Heart left ventricle (tissue), 16 donors: ENCODE measurements at places on chromosomes 6 and 20.

GRCh38 chr6:21984561-21984960, 312.3 kb downstream of the PRL start:
- DNase-seq, result no peak

- peak; percentile 2 for DNase-seq
These were observed 27.4 kb downstream of the NPEPL1 start for GRCh38 chr20:58719971-58720371.

- no peak for DNase-seq
These were observed 113.3 kb downstream of the SASH1 start for GRCh38 chr6:148455674-148456558.

- peak; percentile 40 for DNase-seq
These were observed 48.9 kb downstream of the DUSP22 start for GRCh38 chr6:340991-341827.

- DNase-seq, result peak; percentile 63
These were observed 5.5 kb upstream of the SOX4 start for GRCh38 chr6:21587961-21588480.

DNA sequence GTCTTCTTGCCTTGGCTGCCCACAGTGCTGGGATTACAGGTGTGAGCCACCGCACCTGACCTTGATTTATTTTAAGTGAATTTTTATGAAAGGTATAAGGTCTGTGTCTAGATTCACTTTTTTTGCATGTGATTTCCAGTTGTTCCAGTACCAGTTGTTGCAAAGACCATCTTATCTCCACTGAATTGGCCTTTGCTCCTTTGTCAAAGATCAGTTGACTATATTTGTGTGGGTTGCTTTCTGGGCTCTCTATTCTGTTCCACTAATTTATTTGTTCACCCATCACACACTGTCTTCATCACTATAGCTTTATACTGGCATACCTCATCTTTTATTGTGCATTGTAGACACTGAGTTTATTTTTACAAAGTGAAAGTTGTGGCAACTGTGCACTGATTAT, 56.3 kb downstream of the ANKS1A start:
- no peak for DNase-seq

DNA sequence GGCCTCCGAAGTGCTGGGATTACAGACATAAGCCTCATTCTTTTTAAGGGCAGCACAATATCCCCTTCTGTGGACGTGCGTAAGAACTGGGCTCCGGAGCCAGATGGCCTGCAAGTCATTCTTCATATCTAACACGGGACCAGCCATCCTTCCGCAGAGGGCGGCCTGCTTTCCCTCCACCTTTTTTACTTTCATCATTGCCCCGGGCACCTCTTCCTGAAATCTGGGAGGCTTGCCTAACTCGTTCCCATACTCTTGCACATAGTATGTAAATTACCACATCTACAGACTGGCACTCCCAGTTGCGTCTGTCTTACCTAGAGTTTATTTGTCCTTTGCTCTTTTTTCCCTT, 29.9 kb upstream of the SLC23A2 start:
- no peak for DNase-seq

DNA sequence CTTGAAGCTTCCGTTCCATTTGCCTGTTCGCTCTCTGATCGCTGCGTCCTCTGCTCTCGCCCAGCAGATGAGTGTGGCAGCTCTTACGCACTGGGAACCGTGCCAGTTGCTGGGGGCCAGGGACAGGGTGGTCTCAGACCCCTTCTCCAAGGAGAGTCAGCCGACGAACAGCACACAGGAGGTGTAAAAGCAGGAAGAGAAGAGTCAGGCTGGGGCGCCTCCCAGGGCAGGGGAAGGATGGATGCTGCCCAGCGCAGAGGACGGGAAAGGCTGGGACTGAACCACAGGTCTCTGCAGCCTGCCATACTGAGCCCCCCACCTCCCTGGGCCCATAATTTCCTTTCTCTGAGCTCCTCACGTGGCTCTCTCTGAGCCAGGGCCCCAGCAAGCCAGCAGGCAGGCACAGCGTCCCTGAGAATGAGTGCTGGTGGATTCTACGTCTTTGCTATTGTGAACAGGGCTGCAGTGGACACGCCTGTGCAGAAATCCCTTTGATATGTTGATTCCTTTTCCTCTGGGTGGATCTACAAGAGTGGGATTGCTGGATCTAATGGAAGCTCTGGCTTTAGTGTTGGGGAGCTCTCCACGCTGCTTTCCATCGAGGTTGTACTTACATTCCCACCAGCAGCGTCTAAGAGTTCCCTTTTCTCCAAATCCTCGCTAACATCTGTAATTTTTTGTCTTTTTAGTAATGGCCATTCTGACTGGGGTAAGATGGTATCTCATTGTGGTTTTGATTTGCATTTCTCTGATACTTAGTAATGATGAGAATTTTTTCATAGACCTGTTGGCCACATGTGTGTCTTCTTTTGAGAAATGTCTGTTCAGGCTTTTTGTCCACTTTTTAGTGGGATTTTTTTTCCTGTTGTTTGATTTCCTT, 104.1 kb downstream of the PSMB1 start:
- peak; percentile 50 for DNase-seq

GRCh38 chr6:147077251-147077650, 127.0 kb upstream of the STXBP5 start:
- DNase-seq, result no peak

GRCh38 chr6:107703606-107704005, 120.5 kb downstream of the SCML4 start:
- DNase-seq, result no peak

- DNase-seq, result peak; percentile 69
These were observed 69.6 kb downstream of the JAG1 start for GRCh38 chr20:10603971-10604864.

DNA sequence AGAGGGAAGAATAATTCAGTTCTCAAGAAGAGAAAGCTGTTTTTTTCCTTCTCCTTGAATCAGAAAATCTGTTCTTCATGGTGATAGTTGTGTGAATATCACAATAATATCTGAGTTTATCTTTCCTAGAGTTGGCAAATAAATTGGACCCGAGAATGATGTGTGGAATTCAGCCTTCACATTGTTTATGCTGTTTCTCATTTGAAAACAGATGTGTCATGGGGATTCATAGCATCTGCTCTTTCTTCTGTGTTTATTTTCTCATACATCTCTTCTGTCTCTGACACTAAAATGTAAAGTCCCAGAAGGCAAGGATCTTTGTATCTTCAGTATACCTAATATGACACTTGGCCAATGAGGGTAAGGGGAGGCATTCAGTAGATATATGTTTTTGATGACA, 103.6 kb upstream of the SGK1 start:
- no peak for DNase-seq

DNA sequence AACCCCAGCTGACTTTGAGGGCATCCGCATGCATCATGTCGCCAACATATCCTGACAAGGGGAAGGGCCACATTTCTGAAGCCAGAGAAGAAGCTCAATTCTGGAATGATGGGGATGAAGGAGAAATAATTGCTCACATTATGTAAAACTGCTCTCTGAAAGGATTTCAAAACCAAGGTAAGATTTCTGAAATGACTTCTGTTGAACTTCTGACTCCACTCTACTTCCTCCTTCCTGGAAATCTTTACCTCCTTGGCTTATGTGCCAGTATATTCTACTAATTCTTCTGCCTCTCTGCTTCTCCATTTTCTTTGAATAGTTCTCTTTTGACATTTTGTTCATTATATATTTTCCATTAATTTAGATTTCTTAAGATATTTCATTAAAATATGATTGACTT, 31.9 kb downstream of the HLA-DPB1 start:
- DNase-seq, result no peak

DNA sequence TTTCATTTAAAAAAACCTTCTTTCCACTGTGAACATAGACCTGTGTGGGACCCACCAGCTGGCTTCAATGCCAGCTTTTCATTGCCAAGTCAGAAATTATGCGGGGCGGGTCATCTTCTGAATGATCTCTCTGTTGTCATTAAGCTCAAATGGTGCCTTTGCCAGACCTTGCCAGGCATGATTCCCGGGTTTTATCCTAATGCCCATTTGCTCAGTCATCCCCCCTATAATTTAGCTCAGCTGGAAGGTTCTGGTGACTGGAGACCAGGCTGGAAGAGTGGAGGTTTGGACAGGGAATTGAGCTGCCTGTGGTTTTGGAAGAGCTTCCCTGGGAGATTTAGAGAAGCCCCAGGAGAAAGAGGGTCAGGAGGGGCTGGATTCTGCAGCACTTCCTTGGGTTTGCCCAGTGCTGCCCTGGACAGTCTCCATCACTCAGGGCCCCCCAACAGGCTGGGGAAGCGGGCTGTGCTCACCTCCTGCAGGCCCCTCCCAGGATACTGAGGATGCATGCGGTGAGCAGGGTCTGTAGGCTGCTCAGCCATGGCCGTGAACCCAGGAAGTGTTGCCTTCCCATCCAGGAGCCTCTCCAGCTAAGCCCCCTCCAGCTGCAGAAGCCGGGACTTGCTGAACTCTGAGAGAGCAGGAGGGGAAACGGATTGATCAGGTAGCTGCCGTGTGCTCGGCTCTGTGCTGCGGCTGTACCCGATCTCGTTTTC, 273.0 kb downstream of the CDH4 start:
- DNase-seq, result no peak

DNA sequence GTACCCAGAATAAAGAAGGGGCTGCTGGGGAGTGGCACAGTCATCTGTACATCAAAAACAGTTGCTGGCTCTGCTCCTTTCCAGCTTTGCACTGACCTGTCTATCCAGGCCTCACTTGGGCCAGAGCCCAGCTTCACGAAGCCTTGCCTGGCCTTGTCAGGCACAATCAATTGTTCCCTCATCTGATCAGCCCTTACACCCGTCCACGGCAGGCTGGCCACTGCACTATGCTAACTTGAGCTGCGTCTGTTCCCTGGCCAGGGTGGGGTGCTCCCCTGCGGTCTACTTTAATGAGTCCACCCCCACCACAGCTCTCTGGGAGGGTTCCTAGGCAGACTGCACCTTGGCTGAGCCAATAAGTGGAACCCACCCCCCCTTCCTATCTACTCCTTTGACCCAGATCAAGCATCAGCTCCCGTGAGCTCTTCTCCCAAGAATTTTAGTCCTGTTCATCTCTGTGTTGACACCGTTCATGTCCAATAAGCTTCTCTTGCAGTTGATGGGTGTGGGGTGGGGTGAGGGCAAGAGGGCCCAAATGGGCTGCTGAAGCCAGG, 74.3 kb upstream of the MLN start:
- DNase-seq, result no peak

DNA sequence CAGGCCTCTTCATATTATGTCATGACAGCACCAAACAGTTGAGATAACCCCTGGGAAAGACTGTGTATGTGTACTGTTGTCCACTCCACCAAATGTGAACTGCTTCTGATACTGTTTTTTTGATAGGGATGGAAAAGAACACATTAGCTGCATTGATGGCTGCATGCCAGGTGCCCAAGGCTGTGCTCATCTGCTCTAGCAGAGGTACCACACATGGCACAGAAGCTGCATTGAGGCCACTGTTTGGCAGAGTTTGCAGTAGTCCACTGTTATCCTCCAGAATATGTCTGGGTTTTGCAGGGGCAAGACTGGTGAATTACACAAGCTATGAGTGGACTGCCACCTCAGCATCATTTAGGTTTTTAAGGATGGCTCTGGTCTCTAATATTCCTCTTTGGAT, 28.2 kb upstream of the ELMO2 start:
- no peak for DNase-seq

DNA sequence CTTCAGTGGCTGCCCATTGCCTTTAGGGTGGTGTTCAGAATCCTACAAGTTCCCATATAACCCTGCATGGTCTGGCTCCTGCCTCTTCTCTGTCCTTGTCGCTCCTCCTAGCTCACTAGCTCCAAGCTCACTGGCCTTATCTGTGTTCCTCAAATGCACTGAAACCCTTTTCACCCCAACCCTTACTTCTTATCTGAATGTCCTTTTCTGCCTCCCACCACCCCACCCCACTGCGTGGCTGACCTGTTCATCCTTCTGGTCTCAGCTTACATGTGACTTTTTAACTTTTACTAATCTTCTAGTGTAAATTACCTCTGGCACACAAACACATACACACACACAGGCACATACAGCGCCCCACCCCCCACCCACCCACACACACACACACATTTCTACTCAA, 41.0 kb upstream of the GLP1R start:
- no peak for DNase-seq

GRCh38 chr6:53067849-53068361, 2.7 kb downstream of the FBXO9 start:
- no peak for DNase-seq

GRCh38 chr6:149680503-149680902, 32.0 kb upstream of the KATNA1 start:
- no peak for DNase-seq

DNA sequence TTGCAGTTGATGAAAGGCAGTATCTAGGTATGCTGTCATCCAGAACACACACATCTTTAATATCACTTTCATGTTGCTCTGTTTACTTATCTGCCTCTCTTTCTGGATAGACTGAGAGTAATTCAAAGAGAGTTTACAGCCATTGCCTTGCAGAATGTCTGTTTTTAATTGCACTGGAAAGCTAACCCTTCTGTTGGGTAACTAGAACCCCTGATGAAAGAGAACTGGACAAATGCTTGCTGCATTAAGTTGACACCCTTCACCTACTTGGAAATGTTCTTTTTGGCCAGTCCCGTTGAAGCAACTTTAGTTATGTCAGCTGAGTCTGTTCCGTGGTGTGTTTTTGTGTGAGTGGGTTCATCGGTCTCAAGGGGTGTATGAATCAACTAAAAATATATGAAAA, 383.8 kb upstream of the CITED2 start:
- no peak for DNase-seq

DNA sequence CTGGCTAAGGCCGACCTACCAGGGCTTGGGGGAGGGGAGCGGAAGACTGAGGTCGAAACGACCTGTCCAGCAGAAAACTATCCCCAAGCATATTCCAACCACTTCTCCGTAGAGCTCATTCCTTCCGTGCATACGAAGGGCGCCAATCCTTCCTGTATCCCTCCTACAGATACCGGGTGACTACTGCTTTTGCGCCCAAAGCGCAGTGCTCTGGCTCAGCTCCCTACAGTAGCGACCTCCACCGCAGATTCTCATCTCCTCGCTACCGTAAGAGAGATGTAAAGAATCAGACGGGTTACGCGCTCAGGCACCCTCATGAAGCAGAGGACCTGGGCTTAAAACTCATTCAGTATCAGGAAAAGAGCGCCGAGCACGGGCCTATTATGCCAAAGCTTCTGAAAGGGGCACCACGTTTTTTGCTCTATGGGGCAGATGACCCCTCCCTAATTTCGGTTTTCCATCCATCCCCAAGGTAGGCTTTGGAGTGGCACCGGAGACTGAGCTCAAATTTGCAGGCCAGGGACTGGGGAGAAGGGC, 563 bp upstream of the NNAT start:
- no peak for DNase-seq

GRCh38 chr20:22452442-22453011, 131.8 kb downstream of the FOXA2 start:
- no peak for DNase-seq

DNA sequence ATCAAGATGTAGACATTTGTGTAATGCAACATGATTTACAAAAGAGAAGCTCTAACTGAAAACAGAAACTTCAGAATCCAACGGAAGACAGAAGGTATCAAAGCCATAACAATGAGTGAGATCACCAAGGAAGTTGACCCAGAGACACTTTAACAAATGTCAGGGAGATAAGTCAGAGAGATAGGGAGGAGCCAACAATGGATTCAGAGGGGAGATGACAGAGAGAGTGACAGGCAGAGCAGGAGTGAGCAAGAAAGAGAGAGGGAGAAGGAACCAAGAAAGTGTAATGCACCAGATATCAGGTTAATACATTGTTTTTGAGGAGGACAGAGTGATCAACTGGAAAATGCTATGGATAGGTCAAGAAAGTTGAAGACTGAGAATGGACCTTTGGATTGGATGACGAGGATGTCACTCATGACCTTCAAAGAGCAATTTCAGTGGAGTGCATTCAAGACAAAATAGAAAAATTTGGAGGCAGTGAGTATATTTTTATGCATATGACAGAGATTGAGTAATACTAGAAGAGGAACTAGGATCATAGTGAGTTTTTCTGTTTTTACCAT, 86.6 kb downstream of the TRDN start:
- DNase-seq, result no peak
